ENCODE measurements at places on chromosomes 1 and 21. TPM values are rescaled to one million over a fixed set of nuclear protein-coding genes. Genes with fewer than 3 reads are reported as not detected.

The ADAMTSL4 gene
- 5.6 TPM for total RNA-seq

The USH2A gene
- total RNA-seq = 0.33 TPM

The AMY1C gene
- not detected for total RNA-seq

The CHIA gene
- not detected for total RNA-seq

The RNF186 gene
- 0.33 TPM for total RNA-seq

The SLC66A1 gene
- 15.2 TPM for total RNA-seq

The OR2L8 gene
- total RNA-seq = 0.09 TPM

The LEFTY2 gene
- total RNA-seq = not detected

DNA sequence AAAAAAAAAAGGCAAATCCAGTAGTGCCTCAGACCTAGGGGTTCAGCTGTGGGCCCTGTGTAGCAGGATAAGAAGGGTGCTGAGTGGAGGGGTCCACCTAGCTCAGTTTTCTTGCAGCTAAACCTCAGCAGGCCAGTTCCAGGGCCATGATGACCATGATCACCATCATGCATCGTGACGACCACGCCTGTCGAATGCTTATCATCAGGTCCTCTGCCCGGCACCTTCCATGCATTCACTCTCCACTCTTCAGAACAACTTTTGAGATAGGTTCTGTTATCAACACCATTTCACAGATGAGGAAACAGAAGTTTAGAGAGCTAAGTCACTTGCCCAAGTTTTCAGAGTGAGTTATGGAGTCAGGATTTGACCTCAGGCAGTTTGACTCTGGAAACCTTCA, 54.9 kb downstream of the ACBD3 start:
- H3K4me1 ChIP-seq = peaks cover 15% of the 10 kb centered on the region
- no peak overlapping the region for H3K4me3 ChIP-seq
- peak; percentile 10 for DNase-seq
- H3K27me3 ChIP-seq = no peaks in the 10 kb centered on the region
- H3K36me3 ChIP-seq = no peaks in the 10 kb centered on the region

- no peaks in the 10 kb centered on the region for H3K36me3 ChIP-seq
- no peak overlapping the region for H3K4me3 ChIP-seq
- H3K27ac ChIP-seq = no peak overlapping the region
- no peaks in the 10 kb centered on the region for H3K27me3 ChIP-seq
- peaks cover 55% of the 10 kb centered on the region for H3K4me1 ChIP-seq
Measured at GRCh38 chr1:159941141-159941540, 4.3 kb downstream of the IGSF9 start.

DNA sequence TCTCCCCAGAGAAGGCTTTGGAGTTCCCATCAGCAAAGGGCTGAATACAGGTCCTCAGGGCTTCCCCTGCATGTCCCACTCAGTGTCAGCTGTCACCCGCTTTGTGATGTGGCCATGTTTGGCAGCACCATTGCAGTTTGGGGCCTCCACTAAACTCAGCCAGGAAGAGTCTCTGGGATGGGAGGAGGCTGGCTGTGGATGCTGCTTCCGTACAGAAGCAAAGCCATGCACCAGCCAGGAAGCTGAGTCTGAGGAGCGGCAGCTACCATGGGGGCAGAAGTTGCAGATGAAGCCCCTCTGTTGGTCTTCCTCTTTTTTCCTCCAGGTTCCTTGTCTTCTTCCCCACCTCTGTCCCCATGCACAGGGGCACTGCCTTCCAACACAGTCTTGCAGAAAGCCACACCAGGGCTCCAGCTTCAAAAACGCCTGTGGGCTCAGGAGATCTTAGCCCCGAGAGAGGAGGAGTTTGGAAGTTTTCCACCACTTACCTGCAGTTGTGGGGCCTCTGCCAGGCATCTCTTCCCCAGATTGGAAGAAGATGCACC, 416.8 kb downstream of the NPHP4 start:
- H3K27ac ChIP-seq = no peak overlapping the region
- no peaks in the 10 kb centered on the region for H3K36me3 ChIP-seq
- DNase-seq = peak; percentile 20
- H3K4me3 ChIP-seq = no peak overlapping the region
- H3K27me3 ChIP-seq = no peaks in the 10 kb centered on the region

GRCh38 chr1:198203434-198203833, 46.6 kb downstream of the NEK7 start:
- no peaks in the 10 kb centered on the region for H3K27me3 ChIP-seq
- no peaks in the 10 kb centered on the region for H3K4me1 ChIP-seq
- no peaks in the 10 kb centered on the region for H3K36me3 ChIP-seq
- no peak for DNase-seq
- no peak overlapping the region for H3K4me3 ChIP-seq

GRCh38 chr1:6199298-6200187, at the start of gene RPL22:
Gene RPL22, minus strand, starts transcription at chr1:6199595. Its CDS starts 22 bp downstream, at chr1:6199573.
- peak within 1 kb of the TSS; percentile 75 for H3K27ac ChIP-seq
- H3K4me1 ChIP-seq = peaks cover 7% of the 10 kb centered on the region
- H3K27me3 ChIP-seq = no peaks in the 10 kb centered on the region

- no peak overlapping the region for H3K27ac ChIP-seq
- no peaks in the 10 kb centered on the region for H3K4me1 ChIP-seq
- H3K4me3 ChIP-seq = no peak overlapping the region
- H3K36me3 ChIP-seq = no peaks in the 10 kb centered on the region
- no peaks in the 10 kb centered on the region for H3K27me3 ChIP-seq
- DNase-seq = no peak
Measured at GRCh38 chr1:66523562-66523961, 10.4 kb upstream of the SGIP1 start.

DNA sequence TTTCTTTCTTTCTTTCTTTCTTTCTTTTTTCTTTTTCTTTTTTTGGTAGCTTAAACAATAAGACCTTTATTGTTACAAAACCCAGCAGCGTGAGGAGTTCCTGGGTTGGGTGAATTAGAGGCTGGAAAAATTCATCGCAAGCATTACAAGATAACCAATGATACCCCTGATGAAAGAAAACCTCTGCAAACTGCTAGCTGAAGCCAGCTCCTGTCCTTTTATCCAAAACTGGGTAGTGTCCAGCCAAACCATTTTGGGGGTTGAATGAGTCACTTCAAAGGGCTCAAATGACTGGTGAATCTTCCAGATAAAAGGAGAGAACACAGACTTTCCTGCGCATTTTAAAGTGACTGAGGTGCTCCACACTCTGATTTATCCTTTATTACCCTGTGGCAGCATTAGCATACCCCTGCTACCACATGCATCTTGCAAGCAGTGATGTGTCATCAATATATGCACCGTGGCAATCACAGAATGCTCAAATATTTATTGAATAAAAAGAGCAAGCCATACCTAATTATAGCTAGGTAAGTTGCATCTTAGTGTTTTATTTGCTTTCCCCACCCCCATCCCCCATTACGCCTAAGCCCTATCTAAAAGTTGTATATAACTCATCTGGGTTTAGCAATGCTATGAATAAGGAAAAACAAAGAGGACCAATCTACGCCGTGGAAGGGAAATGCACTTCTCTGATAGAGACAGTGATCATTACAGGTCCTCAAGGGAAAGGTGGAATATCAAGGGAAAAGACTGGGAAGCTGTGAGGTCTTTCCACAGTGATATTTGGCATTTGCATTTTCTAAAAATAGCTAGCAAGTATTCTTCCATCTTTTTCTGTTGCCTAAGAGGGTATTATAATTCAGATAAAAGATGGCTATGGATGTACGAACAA, 32.4 kb upstream of the CEP350 start:
- peaks cover 21% of the 10 kb centered on the region for H3K36me3 ChIP-seq
- DNase-seq = no peak
- H3K27ac ChIP-seq = no peak overlapping the region
- no peak overlapping the region for H3K4me3 ChIP-seq
- H3K4me1 ChIP-seq = no peaks in the 10 kb centered on the region

DNA sequence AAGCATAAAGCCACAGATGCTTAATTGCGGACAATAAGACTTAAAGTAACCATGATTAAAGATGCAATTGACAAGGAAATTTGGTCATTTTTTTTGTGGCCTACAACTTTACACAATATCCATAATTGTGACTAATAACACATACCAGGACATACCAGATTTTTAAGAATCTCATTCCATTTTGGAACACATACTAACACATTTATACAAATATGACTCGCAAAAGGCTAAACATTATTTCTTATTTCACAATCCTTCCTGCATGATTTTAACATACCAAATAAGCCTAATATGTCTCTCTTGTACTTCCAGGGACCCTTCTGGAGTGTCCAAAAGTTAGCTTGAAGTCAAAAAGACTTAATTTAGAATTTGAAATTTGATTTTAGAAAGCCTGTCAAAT, 48.8 kb downstream of the DR1 start:
- no peaks in the 10 kb centered on the region for H3K4me1 ChIP-seq
- H3K27me3 ChIP-seq = no peaks in the 10 kb centered on the region
- DNase-seq = no peak
- no peaks in the 10 kb centered on the region for H3K36me3 ChIP-seq
- no peak overlapping the region for H3K4me3 ChIP-seq
- H3K27ac ChIP-seq = no peak overlapping the region

DNA sequence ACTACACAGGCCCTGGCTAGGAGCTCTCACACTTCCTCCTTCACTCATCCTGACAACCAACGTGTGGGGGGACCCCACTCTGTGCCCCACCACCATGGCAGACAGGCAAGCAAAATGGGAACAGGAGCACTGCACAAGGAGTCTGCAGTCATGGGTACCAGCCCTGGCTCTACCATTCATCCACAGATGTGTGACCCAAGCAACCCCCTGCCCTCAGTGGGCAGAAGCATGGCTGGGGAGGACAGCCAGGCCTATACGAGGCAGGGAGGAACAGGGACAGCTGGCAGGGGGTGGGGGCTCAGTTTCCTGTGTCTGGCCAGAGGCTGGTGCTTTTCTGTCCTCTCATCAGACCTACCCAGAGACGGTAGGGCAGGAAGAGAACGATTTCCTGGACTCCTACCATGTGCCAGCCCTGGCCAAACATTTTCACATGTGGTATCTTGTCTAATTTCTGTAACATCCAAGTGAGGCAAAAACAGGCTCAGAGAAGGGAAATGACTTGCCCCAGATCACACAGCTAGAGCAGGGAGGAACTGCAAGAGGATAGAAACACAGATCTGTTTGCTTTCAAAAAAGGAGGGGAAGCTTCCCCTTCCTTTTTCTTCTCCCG, 178.0 kb downstream of the HIVEP3 start:
- H3K4me3 ChIP-seq = no peak overlapping the region
- H3K27me3 ChIP-seq = no peaks in the 10 kb centered on the region
- H3K36me3 ChIP-seq = no peaks in the 10 kb centered on the region
- H3K4me1 ChIP-seq = no peaks in the 10 kb centered on the region
- no peak for DNase-seq

- no peaks in the 10 kb centered on the region for H3K4me1 ChIP-seq
- no peak overlapping the region for H3K4me3 ChIP-seq
- H3K36me3 ChIP-seq = no peaks in the 10 kb centered on the region
Measured at GRCh38 chr1:38151399-38151798, 104.8 kb upstream of the POU3F1 start.

- no peak overlapping the region for H3K4me3 ChIP-seq
- no peaks in the 10 kb centered on the region for H3K27me3 ChIP-seq
- H3K27ac ChIP-seq = no peak overlapping the region
- H3K4me1 ChIP-seq = no peaks in the 10 kb centered on the region
Measured at GRCh38 chr1:93025572-93025971, 53.5 kb upstream of the MTF2 start.

DNA sequence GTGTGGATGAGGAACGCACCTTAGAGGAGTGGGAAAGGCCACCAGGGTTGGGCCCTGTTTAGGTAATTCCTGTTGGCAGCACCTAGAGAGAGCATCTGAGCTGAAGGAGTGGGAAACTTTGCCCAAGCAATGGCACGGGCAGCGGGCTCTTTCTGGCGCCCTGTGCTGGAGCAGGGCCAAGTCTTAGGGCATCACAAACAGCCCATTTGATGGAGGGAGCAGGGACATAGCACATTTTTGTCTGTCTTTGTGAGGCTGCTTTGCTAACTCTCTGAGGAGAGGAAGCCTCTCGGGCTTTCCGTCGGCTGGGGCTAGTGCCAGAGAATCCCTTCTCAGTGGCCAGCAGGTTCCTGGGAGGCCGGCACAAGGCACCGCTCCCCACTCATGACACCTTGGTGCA, 22.5 kb upstream of the CNTN2 start:
- no peaks in the 10 kb centered on the region for H3K36me3 ChIP-seq
- no peak overlapping the region for H3K4me3 ChIP-seq
- no peak overlapping the region for H3K27ac ChIP-seq
- H3K27me3 ChIP-seq = no peaks in the 10 kb centered on the region
- H3K4me1 ChIP-seq = no peaks in the 10 kb centered on the region

GRCh38 chr1:230139315-230139714, 72.3 kb downstream of the GALNT2 start:
- no peak for DNase-seq
- H3K27me3 ChIP-seq = no peaks in the 10 kb centered on the region
- H3K36me3 ChIP-seq = peaks cover 5% of the 10 kb centered on the region
- peaks cover 41% of the 10 kb centered on the region for H3K4me1 ChIP-seq
- H3K27ac ChIP-seq = peak overlapping the region; percentile 25
- no peak overlapping the region for H3K4me3 ChIP-seq

DNA sequence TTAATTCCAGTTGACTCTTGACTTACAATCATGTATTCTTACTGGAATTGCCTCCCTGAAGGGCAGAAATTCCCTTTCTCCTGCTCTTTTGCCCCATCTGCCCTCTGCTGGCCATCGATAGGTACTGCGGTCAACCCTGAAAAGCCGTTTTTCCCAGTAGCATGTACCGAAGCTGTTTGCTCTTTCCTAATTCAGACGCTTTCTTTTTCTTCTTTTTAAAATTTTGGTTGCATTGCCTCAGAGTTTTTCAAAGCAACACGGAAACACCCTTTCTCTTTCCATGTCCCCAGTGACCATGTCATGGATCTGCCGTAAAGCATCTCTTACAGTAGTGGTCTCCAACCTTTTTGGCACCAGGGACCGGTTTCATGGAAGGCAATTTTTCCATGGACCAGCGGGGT, 164.2 kb upstream of the C1orf21 start:
- DNase-seq = peak; percentile 62
- H3K4me1 ChIP-seq = no peaks in the 10 kb centered on the region
- no peak overlapping the region for H3K4me3 ChIP-seq

GRCh38 chr21:39071623-39072214, 111.5 kb downstream of the PSMG1 start:
- peak overlapping the region; percentile 39 for H3K27ac ChIP-seq
- H3K4me1 ChIP-seq = no peaks in the 10 kb centered on the region
- no peaks in the 10 kb centered on the region for H3K27me3 ChIP-seq
- H3K4me3 ChIP-seq = no peak overlapping the region
- no peaks in the 10 kb centered on the region for H3K36me3 ChIP-seq

Data from liver (tissue), 10 donors.